Neural cell (in vitro differentiated cells): ENCODE measurements at places on chromosomes 2 and 18. TPM values are rescaled to one million over a fixed set of nuclear protein-coding genes. Genes with fewer than 3 reads are reported as not detected.

The EN1 gene
- not detected in 2 replicates for polyA plus RNA-seq

The LIMS2 gene
- polyA plus RNA-seq, result not detected in 2 replicates

The IL1R2 gene
- polyA plus RNA-seq, result not detected in 2 replicates

The SIX2 gene
- 0.16 TPM in 1 of 2 replicates, not detected in the other for polyA plus RNA-seq

The TCF23 gene
- polyA plus RNA-seq, result not detected in 2 replicates

The NDC80 gene
- polyA plus RNA-seq, result 1.7 and 1.9 TPM in 2 replicates

The KCTD18 gene
- polyA plus RNA-seq, result 17.0 and 17.8 TPM in 2 replicates

The MAPK4 gene
- polyA plus RNA-seq, result 12.7 and 16.9 TPM in 2 replicates

The ZNF512 gene
- polyA plus RNA-seq, result 30.8 and 36.4 TPM in 2 replicates

The SLC19A3 gene
- 2.0 and 2.9 TPM in 2 replicates for polyA plus RNA-seq
